ENCODE measurements at places on chromosomes 1 and 21. TPM values are rescaled to one million over a fixed set of nuclear protein-coding genes. Genes with fewer than 3 reads are reported as not detected.

- peaks cover 16% of the 10 kb centered on the region for H3K4me1 ChIP-seq
- DNase-seq = no peak
- no peak overlapping the region for H3K27ac ChIP-seq
- H3K27me3 ChIP-seq = peaks cover 17% of the 10 kb centered on the region
- no peaks in the 10 kb centered on the region for H3K36me3 ChIP-seq
- H3K4me3 ChIP-seq = no peak overlapping the region
Observed at GRCh38 chr1:166933633-166934032, 41.7 kb downstream of the ILDR2 start.

GRCh38 chr1:1359664-1360468 is 1.5 kb upstream of the MXRA8 start:
- peak overlapping the region; percentile 69 for H3K4me3 ChIP-seq
- H3K27ac ChIP-seq = peak overlapping the region; percentile 84
- no peaks in the 10 kb centered on the region for H3K36me3 ChIP-seq
- H3K4me1 ChIP-seq = peaks cover 53% of the 10 kb centered on the region

Gene RABIF
- total RNA-seq = 5.4 TPM

DNA sequence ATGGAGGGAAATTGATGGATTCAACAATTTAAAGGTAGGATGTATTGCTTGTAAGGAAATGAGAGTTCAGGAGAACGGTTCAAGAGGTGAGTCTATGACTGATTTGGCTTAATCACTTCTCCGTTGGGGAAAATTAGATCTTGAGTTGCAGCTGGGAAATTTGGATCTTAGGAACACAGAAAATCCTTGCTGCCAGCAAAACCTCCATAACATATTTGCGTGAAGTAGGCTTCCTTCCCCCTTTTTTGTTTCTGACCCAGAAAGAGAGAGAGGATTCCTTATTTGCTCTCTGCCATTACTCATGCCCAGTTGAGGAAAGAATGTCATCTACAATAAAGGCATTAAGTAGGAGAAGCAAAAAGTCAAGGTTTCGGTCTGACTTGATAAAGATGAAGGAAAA is 73.5 kb upstream of the PDC start:
- peaks cover 10% of the 10 kb centered on the region for H3K4me1 ChIP-seq
- H3K27me3 ChIP-seq = no peaks in the 10 kb centered on the region
- no peaks in the 10 kb centered on the region for H3K36me3 ChIP-seq

Measured in left ventricle myocardium inferior (tissue), 1 donor.